ACHN (cell line): ENCODE measurements at places on chromosomes 3 and 15.

GRCh38 chr3:50625231-50626182 lies 8.6 kb downstream of the MAPKAPK3 start:
- DNase-seq, result no peak

- DNase-seq, result no peak
Measured at GRCh38 chr3:133563186-133563591, 10.3 kb upstream of the CDV3 start.

- DNase-seq, result peak; percentile 91
Measured at GRCh38 chr3:143464850-143465249, 345.3 kb downstream of the CHST2 start.

GRCh38 chr15:77624868-77625267 lies 7.8 kb downstream of the LINGO1 start:
- DNase-seq, result no peak

GRCh38 chr3:138066972-138067371 lies 48.4 kb downstream of the DZIP1L start:
- no peak for DNase-seq

DNA sequence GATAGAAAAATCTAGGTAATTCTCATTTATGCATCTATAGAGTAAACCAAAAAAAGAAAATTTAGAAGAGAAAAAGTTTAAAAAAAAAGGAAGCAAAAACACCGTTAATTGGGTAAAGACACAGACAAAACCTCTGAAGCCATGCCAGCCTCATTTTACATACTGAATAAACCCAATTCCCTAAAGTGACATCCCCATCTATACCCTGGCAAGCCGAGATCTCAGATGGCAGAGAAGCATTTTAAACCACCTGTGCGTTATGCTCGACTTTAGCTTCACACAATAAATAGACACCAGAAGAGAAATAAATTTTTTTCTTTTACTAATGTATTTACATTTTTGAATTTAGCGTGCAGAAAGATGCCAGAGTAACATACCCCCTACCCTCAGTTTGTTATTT lies 382.1 kb downstream of the PLCL2 start:
- no peak for DNase-seq

- DNase-seq, result no peak
Measured at GRCh38 chr15:92394309-92395097, 822 bp downstream of the ST8SIA2 start.

- DNase-seq, result no peak
Measured at GRCh38 chr3:114642951-114643741, 349.3 kb downstream of the TIGIT start.

GRCh38 chr3:38643592-38643991 lies 5.9 kb downstream of the SCN5A start:
- DNase-seq, result no peak

GRCh38 chr3:49638445-49638844 lies 35.7 kb upstream of the APEH start:
- DNase-seq, result peak; percentile 45

GRCh38 chr3:77203851-77204250 lies 164.0 kb downstream of the ROBO2 start:
- DNase-seq, result no peak

DNA sequence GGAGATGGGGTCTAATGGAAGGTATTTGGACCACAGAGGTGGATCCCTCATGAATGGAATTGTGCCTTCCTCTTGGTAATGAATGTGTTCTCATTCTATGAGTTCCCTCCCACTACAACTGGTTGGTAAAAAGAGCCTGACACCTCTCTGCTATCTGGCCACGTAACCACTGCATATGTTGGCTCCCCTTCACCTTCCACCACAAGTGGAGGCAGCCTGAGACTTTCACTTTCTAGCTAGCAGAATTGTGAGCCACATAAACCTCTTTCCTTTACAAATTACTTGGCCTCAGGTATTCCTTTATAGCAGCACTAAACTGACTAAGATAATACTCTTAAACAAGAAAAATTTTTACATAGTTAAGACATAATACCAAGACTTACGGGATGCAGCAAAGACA lies 155.3 kb downstream of the NR1I2 start:
- DNase-seq, result peak; percentile 14

- no peak for DNase-seq
Measured at GRCh38 chr15:59364248-59364647, 8.4 kb downstream of the MYO1E start.

DNA sequence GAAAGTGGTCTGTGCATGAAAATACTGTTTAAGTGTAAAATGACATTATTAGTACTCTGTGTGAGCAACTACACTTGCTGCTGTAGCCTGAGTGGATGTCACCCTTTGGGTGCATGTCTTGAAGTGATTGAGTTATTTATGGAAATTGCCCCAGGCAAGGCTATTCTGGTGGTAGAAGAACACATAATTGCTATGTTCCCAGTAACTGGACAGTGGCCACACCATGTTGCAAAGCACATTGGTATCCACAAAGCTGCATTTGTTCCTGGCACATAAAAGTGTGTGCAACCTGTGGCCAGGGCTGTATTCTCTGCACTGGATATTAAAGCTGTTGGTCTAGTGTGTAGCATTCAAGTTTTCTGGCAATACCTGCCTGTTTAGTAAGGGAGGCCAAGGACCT lies 23.8 kb downstream of the MTMR14 start:
- no peak for DNase-seq

- peak; percentile 52 for DNase-seq
Measured at GRCh38 chr3:80696280-80696679, 928.5 kb upstream of the ROBO1 start.

DNA sequence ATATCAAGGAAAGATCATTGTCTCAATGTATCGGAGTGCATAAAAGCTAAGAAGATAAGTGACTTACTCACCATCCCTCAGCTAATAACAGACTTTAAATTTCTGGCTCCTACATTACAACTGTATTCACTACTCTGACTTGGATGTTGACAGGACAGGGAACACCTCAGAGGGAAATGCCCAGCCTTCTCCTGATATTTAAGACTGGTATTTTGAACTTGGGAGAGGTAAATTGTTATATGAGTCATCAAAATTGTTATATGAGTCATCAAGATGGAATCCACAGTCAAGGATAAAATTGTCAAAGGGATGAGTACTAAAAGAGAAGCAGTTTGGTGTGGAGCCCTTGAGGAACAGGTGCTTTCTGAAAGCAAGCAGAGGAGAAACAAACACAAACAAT lies 961.4 kb downstream of the VGLL3 start:
- peak; percentile 47 for DNase-seq

DNA sequence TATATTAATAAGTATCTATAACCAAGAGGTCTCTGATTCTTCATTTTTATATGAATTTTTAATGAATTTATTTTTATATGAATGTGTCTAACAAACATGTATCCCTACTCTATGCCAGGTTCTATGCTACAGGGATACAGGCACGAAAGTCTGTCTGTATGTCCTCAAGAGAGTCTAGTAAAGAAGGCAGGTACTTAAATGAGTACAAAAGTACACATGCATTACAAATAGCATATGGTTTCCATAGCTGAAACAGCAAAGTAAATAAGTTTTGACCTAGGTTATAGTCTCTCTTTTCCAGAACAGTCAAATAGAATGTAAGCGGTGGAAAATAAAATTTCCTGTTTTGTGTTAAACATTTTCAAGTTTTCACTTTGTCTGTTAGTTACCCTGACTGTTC lies 13.3 kb upstream of the ABHD10 start:
- no peak for DNase-seq

GRCh38 chr3:15229262-15229661 lies 23.2 kb downstream of the CAPN7 start:
- no peak for DNase-seq

- DNase-seq, result no peak
Measured at GRCh38 chr3:53147151-53147902, 13.7 kb upstream of the PRKCD start.

- DNase-seq, result no peak
Measured at GRCh38 chr15:66771351-66771650, 69.3 kb downstream of the SMAD6 start.

DNA sequence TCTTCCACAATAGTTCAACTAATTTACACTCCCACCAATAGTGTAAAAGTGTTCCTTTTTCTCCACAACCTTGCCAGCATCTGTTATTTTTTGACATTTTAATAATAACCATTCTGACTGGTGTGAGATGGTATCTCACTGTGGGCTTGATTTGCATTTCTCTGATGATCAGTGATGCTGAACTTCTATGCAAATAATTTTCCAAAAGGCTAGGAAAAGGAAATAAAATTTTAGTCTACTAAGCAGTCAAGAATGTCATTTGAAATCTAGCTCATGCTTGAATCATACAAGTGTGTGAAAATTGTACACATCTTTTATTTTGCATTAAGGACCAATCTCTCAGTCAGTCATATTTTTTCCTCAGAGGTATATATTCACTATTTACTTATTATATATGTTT lies 101.7 kb upstream of the UBP1 start:
- DNase-seq, result no peak

DNA sequence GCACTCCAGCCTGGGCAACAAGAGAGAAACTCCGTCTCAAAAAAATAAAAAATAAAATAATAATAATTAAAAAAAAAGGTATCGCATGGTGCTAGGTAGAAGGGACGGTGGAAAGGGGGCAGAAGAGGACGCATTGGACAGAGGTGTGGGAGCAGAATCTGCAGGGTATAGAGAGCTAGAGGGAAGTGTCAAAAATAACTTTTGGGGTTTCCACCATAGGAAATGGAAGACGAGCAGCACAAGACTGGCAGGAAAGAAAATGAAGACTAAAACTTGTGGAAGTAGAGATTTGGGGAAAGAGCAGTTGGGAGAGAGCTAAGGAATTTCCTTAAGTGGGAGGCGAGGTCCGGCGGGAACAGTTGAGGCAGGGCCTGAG lies 585 bp upstream of the MKRN2 start:
- no peak for DNase-seq

GRCh38 chr15:20356444-20356910 lies 185.1 kb downstream of the GOLGA6L6 start:
- DNase-seq, result peak; percentile 51

DNA sequence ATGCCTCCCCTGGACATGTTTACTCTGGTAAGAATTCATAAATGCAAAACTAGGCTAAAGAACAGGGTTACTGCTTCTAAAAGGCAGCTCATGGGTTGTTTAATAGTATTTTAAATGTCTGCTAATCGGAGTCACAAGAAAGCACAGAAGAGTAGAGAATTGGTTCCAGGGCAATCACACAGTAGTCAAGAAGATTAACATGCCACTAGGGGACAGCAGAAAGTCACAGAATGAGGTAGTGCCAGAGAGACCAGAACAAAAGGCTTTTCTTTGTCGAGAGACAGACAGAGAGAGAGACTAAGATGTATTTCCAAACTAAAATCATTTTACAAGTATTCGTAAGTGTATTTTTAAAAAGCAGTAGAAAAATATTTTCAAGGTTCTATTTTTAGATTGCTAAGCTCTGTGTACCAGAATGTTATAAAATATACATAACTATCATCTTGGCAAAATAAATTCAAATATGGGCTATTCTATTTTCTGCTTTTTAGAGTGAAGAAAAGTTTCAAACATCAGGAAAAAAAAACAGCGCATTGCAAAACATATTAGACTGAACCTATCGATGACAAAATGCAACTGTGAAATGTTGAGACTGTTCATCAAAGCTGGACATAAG lies 78.3 kb upstream of the CDIN1 start:
- peak; percentile 70 for DNase-seq

DNA sequence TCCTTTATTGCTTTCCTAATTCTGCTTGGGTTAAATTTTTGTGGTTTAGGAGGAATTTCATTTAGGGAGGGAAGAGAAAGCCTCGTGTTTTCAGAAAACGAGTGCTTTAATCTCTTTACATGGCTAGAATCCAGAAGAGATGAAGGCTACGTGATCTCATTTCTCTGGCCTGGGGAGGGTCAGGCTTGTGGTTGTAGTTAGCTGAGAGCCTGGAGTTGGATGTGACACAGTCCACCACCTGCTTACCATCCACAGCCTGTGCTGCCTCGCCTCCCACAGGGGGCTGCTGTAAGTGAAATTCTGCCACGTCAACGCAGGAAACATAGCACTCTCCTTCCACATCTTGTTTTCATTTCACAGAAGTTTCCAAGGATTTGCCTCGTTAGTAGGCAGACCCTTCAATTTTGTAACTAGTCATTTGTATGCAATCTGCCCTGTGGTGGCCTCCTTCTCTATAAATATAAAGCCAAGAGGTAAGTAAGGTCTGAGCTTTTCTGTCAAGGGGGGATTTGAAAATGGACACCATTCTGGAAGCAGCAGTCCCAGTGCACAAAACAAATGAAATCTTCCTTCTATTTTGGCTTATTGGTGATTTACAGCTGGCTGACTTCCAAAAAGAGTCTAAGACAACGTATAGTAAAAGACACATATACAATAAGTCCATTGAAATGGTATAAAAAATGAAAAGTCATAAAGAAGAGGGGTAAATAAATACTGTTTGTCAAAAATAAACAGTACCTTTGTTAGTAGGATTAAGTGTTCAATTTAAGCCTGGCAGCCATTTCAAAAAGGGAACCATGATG lies 3.4 kb downstream of the GXYLT2 start:
- peak; percentile 80 for DNase-seq
